ENCODE measurements at places on chromosomes 1 and 21.
A peak's percentile ranks its signal among the peaks of the same experiment; 100 is the strongest.

GRCh38 chr1:160284220-160284781 is 632 bp downstream of the PEX19 start:
- no peak for DNase-seq

GRCh38 chr1:10965546-10966226 is 46.8 kb upstream of the TARDBP start:
- no peak for DNase-seq

- no peak for DNase-seq
Measured at GRCh38 chr1:192201303-192201702, 43.0 kb downstream of the RGS18 start.

DNA sequence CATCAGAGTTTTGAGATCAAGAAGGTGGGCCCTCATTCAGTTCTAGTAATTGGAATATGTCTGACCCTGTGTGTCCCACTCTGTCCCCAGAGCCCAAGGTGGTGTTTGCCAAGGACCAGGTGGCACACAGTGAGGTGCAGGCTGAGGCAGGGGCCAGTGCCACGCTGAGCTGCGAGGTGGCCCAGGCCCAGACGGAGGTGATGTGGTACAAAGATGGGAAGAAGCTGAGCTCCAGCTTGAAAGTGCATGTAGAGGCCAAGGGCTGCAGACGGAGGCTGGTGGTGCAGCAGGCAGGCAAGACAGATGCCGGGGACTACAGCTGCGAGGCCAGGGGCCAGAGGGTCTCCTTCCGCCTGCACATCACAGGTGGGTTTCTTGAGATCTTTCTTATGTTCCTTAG is 35.2 kb downstream of the OBSCN start:
- DNase-seq, result no peak

GRCh38 chr1:33390542-33390941 is 40.4 kb downstream of the PHC2 start:
- DNase-seq, result peak; percentile 74

DNA sequence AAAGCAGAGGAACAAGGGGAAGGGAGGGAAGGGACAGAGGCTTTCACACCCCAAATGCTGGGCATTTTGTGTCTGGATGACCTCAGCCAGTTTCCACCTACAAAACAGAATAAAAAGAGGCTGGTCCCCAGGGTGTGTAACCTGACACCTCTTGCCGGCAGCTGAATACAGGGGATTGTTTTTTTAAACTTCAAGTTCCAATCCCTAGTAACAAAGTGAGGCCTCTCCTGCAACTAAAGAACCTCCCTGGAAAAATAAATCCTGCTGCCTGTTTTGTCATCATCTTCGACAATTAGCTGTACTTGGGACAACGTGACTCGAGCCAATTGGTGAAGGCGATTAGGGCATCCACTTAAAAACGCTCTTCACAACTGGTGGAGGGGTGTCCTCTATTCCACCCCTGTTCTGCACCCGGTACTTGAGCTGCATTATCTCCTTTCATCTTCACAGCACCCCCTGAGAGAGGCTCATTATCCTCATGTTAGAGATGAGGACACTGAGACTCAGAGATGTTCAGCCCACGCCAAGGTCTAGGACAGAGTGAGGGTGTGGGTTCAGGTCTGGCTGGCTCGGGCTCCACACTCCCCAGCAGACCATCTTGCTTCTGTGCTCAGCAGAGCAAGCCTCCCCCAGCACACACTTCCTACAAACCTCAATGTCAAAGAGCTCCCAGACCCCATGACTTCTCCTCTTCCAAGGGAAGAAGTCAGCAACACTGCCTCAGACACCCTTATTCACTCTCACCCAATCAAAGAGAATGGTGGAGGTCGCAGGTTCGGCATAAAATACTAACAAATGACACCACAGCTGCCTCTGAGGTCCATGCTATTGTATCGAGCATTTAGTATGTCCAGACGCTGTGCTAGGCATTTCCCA is 15.2 kb downstream of the ITPKB start:
- DNase-seq, result no peak

Measured in fibroblast of skin of left quadriceps (primary cell).